ENCODE measurements at places on chromosomes 1 and 21.

- DNase-seq: no peak
These were observed 56.8 kb upstream of the GNG12 start for GRCh38 chr1:67889953-67890567.

GRCh38 chr21:33562389-33562788, 19.6 kb downstream of the SON start:
- DNase-seq: no peak

DNA sequence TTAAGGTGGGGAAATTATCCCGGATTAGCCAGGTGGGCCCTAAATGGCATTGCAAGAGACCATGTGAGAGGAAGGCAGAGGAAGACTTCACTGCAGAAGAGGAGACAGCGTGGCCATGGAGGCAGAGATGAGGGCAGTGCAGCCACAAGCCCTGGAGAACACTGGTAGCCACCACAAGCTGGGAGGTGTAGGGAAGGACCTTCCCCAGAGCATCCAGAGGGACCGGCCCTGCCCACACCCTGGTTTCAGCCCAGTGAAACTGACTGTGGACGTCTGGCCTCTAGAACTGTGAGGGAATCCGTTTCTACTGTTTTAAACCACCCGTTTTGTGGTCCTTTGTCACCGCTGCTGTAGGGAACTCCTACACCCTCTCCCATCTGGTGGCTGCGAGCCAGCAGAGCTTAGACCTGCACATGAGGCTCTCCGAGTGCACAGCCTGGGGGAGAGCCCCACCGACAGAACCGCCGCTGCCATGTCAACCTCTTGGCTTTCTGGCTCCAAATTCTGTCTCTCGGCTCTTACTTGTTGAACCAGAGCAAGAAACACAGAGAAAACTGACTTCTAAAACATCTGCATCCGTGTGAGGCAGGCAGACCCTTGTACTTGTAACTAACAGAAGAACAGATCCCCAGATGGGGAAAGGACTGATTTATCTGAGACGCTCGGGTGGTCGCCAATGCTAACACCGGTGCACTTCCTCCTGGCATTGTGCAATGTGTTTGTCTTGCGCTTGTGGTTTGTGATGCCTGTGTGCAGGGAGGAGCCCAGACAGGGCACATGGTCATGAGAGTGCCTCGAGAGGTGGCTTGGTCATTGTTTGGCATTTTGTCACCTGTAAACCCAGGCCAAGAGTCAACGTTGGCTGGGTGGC, 90.8 kb upstream of the TMPRSS2 start:
- DNase-seq: no peak

DNA sequence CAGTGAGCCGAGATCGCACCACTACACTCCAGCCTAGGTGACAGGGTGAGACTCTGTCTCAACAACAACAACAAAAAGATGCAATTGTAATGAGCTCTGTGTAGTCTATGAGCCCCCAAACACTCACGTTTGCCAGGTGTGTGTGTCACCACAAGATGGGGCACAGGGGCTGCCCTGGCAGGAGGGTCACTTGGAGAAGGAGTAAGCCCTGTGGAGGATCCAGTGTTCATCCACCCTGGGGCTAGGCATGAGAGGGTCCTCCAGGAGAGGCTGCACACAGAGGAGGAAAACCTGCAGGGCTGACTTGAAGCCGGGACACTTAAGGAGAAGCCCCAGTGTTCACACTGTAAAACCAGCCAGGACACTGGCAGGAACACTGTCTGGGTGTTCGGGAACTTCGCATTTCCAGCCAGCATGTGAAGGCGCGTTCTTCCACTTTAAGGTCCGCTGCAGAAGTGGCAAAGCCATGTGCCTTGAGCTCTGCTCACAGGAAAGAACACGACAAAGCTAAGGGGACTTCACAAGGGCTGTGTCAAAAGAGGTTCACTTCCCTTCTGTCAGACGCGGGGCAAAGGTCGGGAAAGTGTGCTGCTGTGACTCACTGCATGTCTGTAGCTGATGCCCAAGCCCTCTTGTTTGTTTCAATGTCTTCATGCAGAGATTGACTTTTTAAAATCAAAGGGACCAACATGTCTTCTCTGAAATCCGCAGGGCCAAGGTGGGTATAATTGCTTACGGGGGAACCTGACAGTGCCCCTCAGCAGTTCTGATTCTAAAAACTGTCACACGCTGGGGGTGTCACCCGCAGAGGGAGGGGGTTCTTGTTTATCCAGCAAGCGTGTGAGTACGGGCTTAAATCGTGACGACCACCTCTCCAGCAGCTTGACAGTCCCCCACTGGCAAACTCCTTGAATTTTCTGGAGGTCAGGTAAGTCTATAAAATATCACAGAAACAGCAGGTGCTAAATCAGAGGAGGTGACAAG, 102.8 kb downstream of the RIPK4 start:
- DNase-seq: no peak

- no peak for DNase-seq
These were observed 47.6 kb downstream of the FCRL3 start for GRCh38 chr1:157652859-157653493.

DNA sequence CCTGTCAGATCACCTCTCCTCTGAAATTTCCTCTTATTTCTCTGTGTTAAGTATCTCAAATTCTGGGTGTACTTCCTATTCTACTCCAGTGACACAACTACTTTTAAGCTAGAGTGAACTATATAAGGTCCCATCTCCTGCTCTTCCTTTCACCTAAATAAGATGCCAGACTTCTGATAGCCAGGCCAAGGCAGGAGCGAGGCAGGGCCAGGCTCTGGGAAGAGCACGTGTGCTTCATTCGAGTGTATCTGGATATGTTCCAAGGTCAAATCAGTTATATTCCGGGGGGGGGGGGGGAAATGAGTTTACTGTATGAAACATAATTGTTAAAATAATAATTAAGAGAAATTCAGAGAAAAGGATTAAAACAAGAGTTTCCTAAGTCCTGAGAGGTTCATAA, 60.1 kb downstream of the LRRC71 start:
- no peak for DNase-seq

- DNase-seq: no peak
These were observed 1.4 kb upstream of the SLAMF9 start for GRCh38 chr1:159955456-159955855.

- no peak for DNase-seq
These were observed 78.8 kb upstream of the CD1D start for GRCh38 chr1:158101927-158102326.

DNA sequence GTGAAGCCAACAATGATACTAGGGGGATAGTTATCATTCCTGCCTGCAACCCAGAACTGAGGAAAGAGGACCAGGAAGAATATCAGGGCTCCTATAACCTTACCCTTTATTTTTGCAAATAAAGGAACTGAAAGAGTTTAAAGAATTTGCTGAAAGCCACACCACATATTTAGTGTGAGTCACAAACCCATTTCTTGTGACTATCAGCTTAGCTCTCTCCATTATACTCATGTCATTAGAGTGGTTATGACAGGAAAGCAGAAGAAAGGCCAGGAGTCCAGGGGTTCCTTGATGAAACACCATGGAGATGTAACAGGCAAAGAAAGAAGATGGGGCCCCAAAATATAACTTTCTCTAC, 141.1 kb upstream of the SAMSN1 start:
- no peak for DNase-seq

DNA sequence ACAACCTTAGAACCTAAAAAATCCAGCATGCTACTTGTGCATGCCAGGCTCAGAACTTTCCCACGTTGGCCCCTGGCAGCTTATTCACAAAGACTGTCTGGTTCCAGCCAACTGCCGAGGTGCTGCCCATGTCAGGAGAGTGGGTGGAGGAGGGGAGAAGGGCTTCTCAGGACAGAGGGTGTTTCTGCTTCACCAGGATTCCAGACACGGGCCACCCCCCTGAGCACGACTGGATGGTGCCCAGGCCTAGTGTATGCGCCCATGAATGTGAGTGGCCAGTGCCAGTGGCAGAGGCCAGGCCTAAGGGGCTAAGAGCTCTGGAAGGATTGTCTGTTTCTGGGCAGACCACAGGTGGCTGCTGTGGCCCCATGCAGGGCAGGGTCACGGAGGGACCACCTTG, 148.2 kb upstream of the COL6A1 start:
- no peak for DNase-seq

DNA sequence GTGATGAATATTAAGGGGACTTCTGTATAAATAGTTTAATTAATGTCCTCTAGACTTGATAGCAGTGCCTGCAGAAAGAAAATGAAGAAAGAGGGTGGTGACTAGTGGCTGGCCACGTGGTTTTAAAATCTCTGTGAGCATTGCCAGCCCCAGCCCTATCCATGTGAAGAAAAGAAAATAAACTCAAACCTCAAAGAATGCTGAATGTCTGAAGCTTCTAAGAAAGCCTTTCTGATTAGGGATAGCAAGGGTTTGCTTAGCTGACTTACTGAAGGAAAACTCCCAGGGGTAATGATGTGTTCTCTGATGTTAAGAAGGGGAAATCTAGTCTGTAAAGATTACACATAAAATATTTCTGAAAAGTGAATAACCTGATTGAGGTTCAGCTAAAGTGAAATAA, 31.8 kb downstream of the ADGRL2 start:
- DNase-seq: no peak

DNA sequence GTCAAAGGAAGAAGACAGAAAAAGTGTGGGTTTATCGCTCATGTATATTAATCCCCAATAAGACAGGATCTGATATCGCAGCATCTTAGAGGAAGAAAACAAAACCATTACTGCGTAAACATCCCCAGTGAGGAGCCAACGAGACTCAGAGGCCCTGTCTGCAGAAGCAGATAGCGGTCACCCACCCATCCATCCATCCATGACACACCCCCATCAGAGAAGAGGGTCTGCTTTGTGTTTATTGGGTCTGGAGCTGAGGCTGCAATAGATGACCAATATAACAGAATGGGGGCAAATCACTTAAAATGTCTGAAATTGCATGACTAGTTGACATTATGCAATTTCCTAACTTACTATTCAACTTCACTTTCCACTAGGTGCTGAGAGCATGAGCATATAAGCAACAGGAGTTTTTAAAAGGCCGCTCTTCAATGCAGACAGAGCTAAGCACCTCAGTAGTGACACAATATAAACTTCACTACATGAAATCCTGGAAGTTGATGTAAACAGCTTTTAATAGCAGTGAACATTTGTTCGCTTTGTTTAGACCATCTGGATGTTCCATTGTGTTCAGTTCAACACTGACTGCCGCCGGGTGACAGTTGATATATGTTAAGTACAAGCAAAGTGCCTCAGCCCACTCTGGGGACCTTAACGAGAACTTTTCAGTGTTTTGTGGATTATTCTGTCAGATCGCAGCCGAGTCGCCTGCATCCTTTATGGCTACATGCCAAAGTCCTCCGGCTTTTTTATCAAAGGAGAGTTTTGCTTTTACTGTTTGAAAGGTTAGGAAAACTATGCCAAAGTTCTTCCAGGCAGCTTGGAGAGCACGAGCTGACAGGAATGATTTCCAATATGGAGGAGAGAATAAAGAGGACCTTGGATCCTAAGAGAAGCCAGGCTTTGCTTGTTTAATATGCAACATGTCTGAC, 167.5 kb downstream of the ZNF281 start:
- DNase-seq: no peak

DNA sequence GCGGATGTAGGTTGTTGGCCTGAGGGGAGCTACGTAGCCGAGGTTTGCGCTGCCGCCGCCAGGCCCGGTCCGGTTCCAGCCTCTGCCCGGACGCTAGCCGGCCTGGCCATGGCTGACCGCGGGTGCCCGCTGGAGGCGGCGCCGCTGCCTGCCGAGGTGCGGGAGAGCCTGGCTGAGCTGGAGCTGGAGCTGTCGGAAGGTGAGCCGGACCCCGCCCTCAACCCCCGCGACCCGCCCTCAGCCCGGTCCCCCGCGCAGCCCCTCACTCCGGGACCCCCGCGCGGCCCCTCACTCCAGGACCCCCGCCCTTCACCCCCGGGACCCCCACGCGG, 299 bp downstream of the DIP2A start:
- DNase-seq: no peak

DNA sequence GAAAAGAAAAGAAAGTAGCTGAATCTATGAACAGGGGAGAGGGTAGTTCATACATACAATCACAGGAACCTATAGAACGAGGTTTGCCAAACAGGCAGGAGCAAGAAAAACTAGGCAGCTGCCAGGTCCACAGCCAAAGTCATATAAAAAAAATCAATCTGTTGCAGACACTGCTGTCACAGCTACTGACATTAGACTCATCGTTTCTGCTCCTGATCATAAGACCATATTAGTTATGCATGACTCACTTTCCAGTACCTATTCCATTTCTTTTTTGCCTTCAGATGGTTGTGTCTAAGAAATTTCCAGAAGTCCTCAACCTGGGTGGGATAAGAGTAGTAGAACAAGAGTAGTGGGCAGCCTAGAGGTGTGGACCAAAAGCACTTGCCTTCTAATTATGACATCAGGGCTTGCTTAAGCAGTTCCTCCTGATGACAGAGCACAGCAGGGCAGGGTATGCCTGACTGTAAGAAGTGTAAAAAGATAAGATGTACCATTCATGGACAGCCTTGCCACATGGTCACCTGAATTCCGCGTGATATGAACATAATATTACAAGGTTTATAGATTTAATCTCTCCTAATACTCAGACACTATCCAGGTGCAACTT, 323.2 kb upstream of the SGIP1 start:
- DNase-seq: no peak

- no peak for DNase-seq
These were observed 27.6 kb downstream of the CLDN14 start for GRCh38 chr21:36452281-36452825.

DNA sequence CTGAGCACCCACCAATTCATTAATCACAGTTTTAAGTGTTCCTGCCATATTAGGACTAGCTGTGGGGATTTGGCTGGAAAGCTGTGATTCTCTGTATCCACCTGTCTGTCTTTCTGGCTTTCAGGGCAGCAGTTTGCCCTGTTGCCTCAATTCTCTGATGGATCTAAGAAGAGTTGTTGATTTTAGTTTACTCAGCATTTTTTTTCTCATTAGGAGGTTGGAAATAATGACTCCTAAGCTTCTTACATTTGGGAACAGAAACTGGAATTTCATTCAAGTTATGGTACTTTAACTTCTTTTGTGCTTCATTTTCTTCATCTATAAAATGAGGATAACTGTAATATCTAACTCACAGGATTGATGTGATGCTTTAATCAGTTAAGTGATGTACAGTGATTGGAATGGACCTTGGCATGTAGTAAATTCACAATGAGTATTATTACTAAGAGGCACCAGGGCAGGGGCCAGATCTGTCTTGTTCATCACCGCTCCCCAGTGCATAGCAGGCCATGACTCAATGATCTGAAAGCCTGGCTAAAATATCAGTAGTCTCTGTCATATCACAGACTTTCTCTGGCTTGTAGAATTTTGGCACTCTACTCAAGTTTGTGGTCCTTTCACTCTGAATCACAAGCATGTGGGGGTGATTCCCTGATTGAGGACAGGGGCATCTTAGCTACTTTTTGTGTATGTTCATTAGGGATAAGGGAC, 51.4 kb upstream of the GREM2 start:
- DNase-seq: no peak

DNA sequence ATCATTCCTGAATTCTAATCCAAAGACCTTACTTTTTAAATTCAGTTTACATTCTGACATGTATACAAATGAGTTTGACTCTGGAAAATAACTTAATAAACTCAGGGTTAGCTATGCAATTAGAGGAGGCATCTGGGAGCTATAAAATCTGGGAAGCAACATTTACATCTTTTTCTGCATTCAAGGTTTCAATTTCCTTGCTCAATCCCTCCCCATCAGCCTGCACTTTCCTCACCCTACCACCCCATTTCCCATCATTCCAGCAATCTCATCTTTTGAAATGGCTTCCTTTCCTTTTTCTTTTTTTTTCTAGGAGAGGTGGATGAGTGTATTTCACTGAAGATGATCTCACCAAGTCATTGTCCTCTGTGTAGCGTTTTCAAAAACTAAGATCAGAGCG, 65.3 kb upstream of the BEND5 start:
- no peak for DNase-seq

GRCh38 chr21:14265023-14265422, 49.1 kb downstream of the RBM11 start:
- no peak for DNase-seq

Measured in stimulated activated CD8-positive, alpha-beta memory T cell treated with anti-CD3 and anti-CD28 coated beads, Interleukin-7, amount 100 ng/mL, for 1 hour (primary cell).